Activated T-helper 1 cell treated with anti-CD3 and anti-CD28 coated beads, Interleukin-2, amount 50 U/mL, for 16 hours (primary cell): ENCODE measurements at places on chromosomes 3 and 15.

- peak; percentile 31 for DNase-seq
Measured at GRCh38 chr3:18438586-18438985, 13.4 kb upstream of the SATB1 start.

- DNase-seq, result peak; percentile 55
Measured at GRCh38 chr15:69475769-69476358, 23.2 kb downstream of the RPLP1 start.

GRCh38 chr3:170024581-170024980 lies 13.2 kb upstream of the GPR160 start:
- DNase-seq, result no peak

DNA sequence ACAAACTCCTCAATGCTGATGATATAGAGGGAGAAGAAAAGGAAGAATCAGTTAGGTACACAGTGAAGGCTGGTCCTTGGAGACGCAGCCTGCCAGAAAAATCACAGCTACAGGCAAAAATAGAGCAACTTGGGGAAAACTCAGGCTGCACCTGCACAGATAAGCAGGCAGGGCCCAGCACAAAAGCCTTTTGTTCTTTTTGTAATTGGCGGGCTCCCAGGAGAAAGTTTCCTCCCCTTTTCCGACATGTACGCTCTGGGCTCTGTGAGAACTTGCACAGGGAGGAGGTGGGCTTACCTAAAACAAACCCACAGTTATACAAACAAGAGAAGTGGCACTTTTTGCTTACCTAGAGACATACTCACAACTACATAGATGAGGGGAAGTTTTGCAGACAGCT lies 813.4 kb upstream of the EPHA6 start:
- no peak for DNase-seq
